Upper lobe of left lung (tissue), 6 donors: ENCODE measurements at places on chromosomes 5 and 9. TPM values are rescaled to one million over a fixed set of nuclear protein-coding genes. Genes with fewer than 3 reads are reported as not detected.

DNA sequence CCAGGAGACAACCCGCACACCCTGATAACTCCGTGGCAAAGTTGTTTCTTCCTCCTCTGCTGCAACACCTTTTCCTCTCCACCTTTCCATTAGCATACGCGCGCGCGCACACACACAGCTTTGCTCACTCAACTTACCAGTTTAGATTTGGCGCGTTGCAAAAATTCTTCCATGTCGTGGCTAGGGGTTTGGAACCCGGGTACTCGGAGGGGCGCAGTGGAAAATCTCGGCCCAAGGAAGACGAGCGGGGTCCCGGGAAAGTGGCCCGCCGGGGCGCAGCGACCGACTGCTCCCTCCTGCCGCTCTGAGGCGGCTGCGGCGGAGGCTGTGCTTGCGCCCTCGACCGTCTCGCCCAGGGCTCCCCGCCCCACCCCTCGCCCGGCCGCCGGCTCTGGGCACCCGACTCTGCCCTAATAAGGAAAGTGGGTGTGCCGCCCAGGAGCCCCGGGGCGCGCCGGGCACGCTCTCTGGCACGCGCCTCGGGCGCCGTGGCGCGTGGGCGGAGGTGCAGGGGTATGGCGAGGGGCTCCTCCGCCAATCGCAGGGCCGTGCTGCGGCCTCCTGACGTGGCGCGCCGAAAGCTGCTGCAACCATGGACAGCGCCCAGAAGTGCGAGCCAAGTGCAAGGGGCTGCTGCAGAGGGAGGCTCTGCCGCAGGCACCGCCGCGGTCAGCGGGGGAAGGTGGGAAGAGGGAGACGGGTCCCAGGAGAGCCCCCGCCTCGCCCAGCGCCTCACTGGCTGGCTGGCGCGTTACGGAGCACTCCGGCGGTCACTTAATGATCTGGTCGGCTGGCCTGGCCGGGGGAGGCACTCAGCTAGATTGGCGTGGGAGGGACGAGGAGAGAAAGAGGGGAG is at the start of gene PRUNE2:
PRUNE2 (minus strand) TSS at position 324 of the 856 bp plus-strand sequence; CDS start at position 173, 151 bp downstream.
- no peak within 1 kb of the TSS for H3K27ac ChIP-seq
- H3K27me3 ChIP-seq: peaks cover 7% of the 10 kb centered on the region
- H3K4me1 ChIP-seq: no peaks in the 10 kb centered on the region
- H3K36me3 ChIP-seq: no peaks in the 10 kb centered on the region
- DNase-seq: peak; percentile 70

TMED9 gene
- total RNA-seq: 28.3 TPM

PLPPR1 gene
- total RNA-seq: 5.1 TPM

C8G gene
- 4.4 TPM for total RNA-seq
